ENCODE measurements at places on chromosomes 7 and 10.

GRCh38 chr7:69403169-69403568, 195.1 kb upstream of the AUTS2 start:
- no peak for DNase-seq

- no peak for DNase-seq
Measured at GRCh38 chr7:25860275-25861163, 291.5 kb upstream of the NFE2L3 start.

DNA sequence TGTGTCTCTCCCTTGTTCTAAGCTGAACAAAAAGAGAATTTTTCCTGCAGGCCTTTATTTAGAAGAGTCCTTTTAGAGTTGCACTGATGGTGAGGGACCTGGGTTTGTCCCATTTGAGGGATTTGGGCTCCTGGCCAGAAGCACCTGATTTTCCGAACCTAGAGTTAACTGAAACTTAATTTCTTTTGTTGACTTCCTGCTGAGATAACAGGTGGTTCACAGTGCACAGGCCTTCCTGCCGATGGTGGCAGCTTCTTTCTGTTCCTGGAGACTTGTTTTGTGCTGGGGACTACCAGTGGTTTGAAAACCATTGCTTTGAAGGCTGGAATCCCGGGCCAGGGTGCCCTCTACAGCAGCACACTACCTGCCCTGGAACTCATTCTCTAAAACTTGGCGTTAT, 99.2 kb downstream of the SUGCT start:
- no peak for DNase-seq

DNA sequence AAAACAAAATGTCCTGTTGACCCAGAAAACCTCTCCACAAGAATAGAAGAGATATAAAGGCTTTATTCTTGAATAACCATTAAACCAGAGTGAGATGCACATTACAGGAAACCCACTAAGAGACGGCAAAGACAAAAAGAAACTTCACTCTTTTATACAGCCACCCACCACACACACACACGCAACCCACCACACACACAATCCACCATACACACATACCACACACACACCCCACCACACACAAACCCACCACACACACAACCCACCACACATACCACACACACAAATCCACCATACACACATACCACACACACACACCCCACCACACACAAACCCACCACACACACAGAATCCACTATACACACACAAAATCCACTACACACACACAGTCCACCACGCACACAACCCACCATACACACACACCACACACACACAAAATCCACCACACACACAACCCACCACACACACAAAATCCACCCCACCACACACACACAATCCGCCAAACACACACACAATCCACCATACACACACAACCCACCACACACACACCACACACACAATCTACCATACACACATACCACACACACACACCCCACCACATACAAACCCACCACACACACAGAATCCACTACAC, 9.5 kb upstream of the REPIN1 start:
- DNase-seq, result no peak

GRCh38 chr7:131861620-131862346, 305.4 kb upstream of the PODXL start:
- no peak for DNase-seq

- DNase-seq, result no peak
Measured at GRCh38 chr7:123871998-123872867, 27.3 kb downstream of the HYAL4 start.

DNA sequence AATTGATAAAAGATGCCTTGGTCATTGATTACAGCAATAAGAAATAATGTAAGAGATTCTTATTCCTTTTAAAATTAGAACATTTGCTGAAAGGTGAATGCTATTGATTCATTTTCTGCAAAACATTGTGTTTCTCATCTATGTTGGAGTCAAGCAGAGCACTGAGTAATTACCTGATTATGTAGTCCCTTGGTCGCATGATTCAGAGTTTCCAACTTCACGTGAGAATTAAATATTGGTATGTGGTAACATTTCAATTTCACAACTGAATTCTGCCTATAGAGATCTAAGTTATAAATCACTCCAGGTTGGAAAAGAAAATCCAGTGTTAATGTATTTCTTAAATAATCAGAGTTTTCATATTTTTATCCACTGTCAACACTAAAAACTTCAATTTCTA, 701.4 kb downstream of the PHTF2 start:
- DNase-seq, result no peak

GRCh38 chr10:125187238-125188194, 27.2 kb upstream of the CTBP2 start:
- DNase-seq, result no peak

DNA sequence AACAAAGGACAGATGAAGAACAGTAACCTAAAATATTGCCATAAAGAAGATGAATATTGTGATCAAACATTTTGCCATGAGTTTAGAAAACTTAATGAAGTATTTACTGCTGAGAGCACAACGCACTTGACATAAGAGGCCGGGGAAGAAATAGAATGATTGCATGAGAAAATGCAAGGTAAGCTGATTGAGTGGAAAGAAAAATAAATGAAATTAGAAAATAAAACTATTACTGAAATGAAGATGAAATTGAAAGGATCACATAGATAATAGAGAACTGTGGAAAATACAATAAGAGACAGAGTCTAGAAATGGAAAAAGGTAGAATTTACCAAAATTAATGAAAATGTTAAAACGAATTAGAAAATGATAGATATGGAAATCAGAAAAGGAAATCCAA, 10.1 kb downstream of the RAB18 start:
- no peak for DNase-seq

DNA sequence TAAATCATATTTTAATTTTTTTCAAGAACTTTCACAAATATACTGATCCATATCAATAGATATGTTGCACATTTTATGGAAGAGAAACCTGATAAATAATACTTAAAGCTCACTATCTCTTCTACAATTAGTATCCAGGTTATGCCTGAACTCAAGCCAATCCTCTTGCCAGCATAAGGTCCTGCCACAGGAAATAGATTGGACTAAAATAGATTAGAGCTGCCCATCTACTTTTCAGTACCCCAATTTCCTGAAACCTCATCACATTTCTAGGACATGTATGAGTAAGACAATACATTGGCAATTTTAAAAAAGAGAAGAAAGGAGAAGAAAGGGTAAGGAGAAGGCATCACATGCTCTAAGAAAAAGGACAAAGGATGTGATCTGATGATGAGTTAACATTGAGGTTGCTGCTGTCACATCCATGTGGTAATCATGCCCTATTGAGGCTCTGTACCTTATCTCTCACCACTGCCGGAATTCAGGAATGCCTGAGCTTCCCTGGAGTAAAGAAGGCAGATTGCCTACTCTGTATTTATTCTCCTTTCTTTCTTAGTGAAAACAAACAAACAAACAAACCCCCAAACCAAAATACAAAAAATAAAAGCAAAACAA, 199.7 kb downstream of the ANK3 start:
- no peak for DNase-seq

- no peak for DNase-seq
Measured at GRCh38 chr7:65798111-65799075, 74.5 kb upstream of the VKORC1L1 start.

DNA sequence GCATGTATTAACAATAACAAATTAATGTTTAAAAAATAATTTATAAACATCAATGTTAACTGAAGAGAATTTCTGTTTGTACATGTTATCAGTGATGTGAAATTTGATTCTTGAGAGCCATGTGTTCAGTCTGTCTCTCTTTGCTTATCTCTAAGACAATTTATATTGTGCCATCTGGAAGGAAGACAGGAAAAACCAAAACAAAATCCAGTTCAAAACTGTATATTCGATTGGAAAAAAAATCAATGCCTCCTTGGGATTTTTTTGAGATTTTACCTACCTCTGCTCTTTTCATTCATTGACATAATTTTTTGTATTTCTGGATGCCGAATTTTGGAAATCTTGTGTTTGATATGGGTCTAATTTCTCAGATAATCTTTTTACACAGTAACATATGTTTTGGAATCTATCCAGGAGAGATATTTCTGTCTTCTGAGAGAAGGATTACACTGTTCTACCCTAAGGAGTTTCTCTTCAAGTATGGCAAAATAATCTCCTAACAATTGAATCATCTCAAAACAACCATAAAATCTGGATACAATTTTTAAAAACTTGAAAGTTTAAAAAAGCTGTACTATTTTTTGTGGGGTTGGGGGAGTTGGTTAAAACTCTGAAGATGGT, 311.9 kb upstream of the GNAI1 start:
- no peak for DNase-seq

DNA sequence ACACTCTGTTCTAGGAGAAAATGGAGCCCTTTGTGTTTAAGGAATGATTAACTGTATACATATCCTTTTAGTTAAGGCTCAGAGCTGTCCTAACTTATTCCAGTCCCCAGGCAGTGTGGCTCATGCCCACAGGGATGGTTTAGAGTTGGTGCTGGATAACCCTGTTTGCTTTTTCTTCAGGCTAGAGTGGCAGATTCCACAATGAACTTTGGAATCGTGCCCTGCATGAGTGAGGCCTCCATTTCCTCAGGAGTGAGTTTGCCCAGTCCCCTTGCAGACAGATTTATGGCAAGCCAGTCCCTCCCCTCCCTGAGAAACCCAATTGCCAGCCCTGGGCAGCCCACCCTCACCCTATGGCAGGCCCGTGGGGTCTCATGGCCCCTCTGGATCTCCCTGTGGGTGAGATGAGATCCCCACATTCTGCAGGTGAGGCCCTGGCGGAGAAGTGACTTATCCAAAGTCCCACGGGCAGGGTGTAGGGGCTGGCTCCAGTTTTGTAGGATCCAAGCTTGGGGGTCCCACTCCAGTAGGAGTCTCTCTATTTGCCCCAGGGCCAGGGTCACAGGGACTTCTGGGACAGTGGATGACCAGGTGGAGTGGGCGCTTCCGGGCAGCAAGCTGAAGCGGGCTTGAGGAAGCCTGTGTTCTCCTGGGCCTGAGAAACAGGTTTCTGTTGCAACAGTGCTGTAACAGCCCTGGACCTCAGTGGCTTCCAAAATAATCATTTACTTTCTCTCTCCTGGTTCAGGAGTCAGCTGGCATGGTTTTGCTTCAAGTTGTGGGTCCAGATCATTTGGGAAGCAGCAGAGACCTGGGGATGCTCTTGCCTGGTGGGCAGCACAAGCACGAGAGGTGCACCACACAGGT, 9.0 kb upstream of the COMTD1 start:
- DNase-seq, result no peak

DNA sequence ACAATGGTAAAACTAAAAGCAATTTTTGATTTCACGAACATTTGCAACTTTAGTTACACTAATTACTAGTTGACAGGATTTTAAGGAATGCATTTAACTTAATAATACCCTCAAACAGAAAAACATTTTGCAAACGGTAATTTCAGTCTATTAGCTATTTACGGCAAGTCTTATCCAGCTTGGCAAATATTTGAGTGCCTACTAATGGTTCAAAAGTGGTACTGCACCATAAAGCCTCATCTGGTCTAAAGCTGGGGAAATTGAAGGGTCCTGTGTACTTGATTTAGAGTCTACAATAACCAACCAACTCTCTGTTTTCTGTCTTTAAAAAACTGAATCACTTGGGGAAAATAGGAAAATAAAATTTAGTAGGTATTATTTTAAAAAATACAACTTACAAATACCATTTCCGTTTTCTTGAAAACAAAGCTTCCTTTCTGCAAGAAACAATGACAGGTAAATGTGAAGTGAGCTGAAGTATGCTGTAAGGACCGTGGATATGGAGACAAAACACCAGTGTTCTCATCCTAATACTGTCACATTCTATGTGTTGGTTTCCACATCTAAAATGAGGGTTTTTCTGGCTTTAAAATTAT, 142.3 kb downstream of the VPS50 start:
- DNase-seq, result no peak
